Activated CD8-positive, alpha-beta memory T cell treated with anti-CD3 and anti-CD28 coated beads for 4 hours (primary cell): ENCODE measurements at places on chromosomes 16 and 17.

DNA sequence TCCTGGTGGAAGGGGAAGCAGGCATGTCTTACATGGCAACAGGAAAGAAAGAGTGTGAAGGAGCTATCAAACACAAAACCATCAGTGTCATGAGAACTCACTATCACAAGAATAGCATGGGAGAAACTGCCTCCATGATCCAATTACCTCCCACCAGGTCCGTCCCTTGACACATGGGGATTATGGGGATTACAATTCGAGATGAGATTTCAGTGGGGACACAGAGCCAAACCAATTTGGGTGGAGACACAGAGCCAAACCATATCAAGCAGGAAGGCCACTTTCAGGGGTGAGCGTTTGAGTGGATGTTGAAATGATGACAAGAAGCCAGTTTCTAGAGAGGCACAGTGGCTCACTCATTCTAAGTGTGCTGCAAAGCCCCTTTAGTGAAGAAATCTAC lies 143.8 kb downstream of the CPPED1 start:
- no peak for DNase-seq

GRCh38 chr16:29315916-29316517 lies 90.5 kb downstream of the NPIPB11 start:
- DNase-seq: no peak

DNA sequence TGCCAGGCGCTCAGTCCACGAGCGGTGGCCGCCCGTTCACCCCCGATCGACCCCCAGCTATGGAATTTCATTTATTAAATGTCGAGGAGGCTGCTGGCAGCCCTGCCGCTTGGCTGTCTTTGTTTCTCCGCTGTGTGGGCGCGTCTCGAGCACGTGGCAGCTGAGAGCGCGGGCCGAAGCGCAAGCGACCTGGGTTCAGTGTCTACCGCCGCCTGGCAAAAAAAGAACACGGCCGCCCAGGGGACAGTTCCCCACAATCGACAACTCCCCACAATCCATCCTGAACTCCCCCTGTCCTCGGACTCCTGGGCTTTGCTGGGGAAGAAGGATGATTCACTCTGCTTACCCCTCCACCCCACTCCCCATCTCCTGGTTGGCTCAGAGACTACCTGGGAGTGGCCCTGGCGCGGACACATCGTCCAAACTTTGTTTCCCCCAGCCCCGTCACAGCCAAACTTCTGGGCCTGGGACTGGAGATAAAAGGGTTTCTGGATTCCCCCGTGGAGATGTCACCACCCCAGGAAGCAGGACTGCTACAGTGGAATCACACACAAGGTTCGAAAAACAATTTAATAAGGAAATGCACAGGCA lies 1.7 kb upstream of the ANKRD13B start:
- DNase-seq: no peak

GRCh38 chr17:80423536-80424225 lies 8.7 kb downstream of the ENDOV start:
- no peak for DNase-seq

DNA sequence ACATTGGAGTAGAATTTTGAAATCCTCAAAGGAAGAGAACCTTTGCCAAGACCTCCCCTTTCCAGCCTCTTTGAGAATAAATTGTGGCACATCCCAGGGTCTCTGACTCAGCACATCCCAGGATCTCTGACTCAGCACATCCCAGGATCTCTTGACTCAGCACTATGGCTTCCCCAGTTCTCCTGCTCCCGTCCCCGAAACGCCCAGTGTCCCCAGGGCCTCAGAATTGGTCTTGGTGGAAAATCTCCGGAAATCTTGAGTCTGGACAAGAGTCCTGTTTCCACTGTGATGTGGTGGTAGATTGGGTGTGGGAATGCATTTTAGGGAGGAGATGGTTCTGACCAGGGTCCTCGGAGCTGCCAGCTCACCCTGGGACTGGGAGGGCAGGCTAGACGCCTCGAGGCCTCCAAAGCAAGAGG lies 19.2 kb downstream of the PLXDC1 start:
- no peak for DNase-seq

DNA sequence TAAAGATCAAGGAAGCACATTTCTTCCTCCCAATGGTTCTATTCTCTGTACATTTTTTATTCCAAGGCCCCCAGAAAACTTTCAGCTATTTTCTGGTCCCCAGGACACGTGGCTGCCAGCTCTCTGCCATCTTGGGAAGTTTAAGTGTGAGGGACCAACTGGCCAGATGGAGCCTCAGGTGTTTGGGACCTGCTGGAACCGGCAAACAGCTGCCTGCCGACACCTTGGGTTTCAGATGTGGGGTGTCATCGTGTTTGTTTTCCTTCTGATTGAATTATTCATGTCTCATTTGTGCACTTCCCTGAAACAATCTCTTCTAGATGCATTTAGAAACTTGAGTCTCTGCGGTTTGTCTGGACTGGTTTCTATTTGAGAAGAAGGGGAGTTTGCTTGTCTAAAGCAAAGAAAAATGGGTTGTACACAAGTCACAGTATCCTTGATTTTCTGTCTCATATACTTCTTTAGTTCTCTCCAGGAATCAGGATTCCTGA lies 386.5 kb downstream of the SLC39A11 start:
- DNase-seq: no peak

- DNase-seq: no peak
Measured at GRCh38 chr16:24098896-24099295, 157.2 kb upstream of the CACNG3 start.

DNA sequence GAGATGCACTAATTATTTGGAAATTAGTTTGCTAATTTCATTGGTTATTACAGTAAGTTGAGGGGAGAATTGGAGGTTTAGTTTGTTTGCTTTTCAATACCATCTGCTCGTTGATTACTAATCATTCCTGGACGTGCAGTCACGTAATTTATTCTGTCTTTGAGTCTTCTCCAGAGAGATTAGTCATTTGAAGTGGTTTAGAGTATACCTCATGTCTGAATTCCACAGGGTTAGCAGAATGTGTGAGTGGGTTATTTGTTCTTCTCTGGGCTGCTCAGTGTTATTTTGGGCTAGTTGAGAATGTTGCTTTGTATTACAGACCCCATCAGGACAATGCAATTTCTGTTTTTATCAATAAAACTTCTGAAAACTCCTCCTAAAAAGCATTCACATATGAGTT lies 265.0 kb downstream of the RBFOX1 start:
- no peak for DNase-seq

GRCh38 chr16:996681-997080 lies 15.1 kb downstream of the SOX8 start:
- no peak for DNase-seq

- DNase-seq: no peak
Measured at GRCh38 chr17:76095943-76096342, 7.6 kb downstream of the EXOC7 start.

GRCh38 chr16:54178478-54178976 lies 108.1 kb downstream of the IRX3 start:
- DNase-seq: no peak

- no peak for DNase-seq
Measured at GRCh38 chr16:81185416-81185815, 53.1 kb upstream of the BCO1 start.

DNA sequence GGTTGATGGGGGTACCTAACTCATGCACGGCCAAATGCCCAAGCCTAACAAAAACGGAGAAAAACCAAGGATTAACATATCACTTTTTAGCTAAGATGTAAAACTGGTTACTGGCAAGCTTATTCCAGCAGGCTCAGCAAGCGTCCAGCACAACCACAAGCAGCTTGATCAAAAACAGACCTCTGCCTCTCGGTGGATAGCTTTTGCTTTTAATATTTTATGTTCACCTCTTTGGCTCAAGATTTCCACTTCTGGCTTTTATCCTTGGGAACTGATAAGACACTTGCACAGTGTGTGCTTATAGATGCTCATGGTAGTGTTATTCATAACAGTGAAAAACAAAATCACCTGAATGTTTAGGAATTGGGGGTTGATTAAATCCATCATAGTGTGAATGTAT lies 206.9 kb upstream of the CACNG5 start:
- no peak for DNase-seq

DNA sequence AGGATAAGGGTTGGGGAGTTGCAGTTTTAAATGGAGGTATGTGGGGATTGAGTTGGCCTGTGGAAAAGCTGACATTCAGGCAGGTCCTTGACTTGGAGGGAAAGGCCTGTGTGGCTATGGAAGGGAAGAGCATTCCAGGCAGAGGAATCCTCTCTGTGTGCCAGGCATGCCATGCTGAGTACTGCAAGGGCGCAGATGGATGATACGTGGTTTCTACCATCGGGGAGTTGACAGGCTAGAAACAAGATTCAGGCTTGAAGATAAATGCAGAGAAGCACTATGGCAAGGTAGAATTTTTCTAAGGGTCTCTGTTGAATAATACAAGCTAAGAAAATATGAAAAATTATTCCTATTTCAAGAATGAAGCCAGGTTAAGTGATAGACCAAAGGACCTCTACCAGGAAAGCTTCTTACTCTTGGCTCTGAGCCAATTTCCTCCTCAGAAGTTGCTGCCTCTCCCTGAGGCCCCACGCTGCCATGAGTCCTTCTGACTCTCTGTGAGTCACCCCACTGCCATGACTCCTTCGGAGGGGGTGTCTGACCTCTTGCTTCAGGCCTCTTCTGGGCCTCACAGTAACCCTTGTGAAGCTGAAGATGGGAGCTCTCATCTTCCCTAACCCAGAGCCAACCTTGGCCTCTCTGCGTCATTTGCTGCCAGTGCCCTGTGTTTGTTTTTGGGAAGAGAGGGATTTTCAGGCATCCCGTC lies 75.8 kb downstream of the WNT3 start:
- no peak for DNase-seq

DNA sequence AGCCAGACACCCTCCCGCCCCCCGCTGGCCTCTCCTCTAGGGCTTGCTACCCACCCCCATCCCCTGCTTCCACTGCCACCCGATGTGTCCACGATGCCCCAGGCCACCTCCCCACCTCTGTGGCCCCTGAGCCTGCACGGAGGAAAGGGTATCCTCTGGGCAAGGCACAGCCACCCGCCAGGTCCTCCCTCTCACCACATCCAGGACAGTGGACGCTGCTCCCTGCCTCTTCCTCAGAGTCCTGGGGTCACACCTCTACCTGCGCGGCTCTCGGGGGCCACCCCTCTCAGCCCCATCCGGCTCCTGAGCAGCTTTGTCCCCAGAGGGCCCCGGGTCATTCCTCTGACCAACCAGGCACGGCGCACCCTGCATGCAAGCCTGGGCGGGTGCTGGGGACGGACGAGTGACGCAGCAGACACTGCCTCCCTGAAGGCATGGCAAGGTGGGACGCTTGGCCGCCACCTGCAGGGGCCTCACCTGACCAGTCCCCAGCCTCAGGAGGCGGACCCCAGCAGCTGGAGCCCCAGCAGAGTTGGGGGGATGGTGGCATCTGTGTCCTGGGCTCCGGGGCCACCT lies 24.8 kb downstream of the FLYWCH1 start:
- no peak for DNase-seq
